ENCODE measurements at places on chromosomes 7 and 10.

GRCh38 chr7:82598958-82599357 lies 155.4 kb upstream of the CACNA2D1 start:
- peak; percentile 31 for DNase-seq

- DNase-seq = peak; percentile 5
Observed at GRCh38 chr10:11434324-11434723, 177.1 kb downstream of the USP6NL start.

DNA sequence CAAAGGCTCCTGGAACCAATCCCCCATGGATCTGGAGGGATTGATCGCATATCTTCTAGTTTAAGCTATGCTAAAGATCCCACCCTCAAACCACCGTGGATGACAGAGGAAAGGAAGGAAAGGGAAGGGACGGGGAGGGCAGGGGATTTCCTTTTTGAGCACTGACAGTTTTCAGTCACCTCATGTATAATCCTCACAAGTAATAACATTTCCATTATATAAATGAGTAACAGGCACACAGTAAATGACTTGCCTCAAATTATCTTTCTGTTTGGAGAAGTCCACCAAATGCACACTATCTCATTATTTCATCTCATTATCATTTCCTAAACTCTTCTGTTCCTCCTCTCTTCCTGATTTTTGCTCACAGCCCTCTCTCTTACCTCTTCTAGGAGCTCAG lies 127.1 kb upstream of the AOAH start:
- DNase-seq = peak; percentile 25

- peak; percentile 41 for DNase-seq
Observed at GRCh38 chr7:27164367-27165088, 809 bp downstream of the HOXA9 start.

Data from suppressor macrophage treated with lipopolysaccharide for 1 hour (primary cell).